Fibroblast of upper back skin (primary cell): ENCODE measurements at places on chromosomes 4 and X.

DNA sequence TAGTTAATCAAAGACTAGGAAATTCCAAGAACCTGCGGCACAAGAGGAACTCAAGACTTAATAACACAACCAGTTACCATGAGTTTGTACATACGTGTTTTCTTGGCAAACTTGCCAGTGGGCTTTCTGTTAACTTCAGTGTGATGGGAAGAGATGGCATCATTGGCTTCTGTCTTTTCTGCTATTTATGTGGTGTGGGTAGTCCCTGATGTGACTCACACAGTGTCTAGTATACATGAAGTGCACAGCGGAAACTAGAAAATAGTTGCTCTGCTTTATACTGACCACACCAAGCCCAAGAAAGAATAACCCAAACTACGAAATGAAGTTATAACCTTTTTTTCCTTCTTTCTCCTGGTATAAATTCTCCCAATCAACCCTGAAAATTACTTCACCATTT is 24.5 kb downstream of the DAPP1 start:
- DNase-seq, result no peak

DNA sequence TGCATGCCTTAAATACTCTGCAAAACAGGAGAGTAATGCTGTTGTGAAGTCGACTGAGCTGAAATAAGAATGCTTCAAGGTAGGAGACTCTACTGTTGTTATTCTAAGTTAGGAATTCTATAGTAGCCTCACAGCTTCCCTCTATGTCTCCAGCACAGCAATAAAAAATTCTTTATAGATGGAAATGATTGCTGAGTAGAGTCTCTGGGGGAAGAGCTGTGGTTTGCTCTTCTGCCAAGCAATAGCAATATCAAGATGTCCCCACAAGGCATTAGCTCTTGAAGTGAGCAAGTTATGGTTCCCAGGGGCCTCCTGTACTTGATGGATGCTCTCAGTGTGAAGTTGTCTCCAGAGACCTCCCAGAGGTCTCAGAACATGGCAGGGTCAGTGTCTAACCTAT is 880.6 kb upstream of the FRG1 start:
- peak; percentile 98 for DNase-seq

- no peak for DNase-seq
These were observed 527.1 kb upstream of the DIPK2B start for GRCh38 chrX:45727761-45728160.

- DNase-seq, result peak; percentile 90
These were observed 119.0 kb downstream of the REELD1 start for GRCh38 chr4:146333187-146333894.

GRCh38 chrX:130523460-130524394 is 121.9 kb downstream of the RBMX2 start:
- DNase-seq, result peak; percentile 8
